ENCODE measurements at places on chromosomes 5 and 9.

DNA sequence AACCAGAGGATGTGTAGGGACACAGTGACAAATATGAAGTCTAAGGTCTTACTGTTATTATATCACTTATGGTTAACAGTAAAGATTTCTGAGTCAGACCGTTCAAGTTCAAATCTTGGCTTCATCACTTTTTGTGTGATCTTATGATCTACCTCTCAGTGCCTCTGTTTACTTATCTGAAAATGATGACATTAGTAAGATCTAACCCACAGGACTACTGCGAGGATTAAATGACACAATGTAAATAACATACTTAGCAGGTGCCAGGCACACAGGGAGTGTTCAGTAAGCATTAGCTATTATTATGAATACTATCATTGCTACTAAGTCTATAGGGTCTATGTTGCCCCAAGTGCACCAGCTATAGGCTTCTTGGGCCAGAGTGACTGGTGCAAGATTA lies 2.0 kb downstream of the IRF1 start:
- DNase-seq, result no peak

DNA sequence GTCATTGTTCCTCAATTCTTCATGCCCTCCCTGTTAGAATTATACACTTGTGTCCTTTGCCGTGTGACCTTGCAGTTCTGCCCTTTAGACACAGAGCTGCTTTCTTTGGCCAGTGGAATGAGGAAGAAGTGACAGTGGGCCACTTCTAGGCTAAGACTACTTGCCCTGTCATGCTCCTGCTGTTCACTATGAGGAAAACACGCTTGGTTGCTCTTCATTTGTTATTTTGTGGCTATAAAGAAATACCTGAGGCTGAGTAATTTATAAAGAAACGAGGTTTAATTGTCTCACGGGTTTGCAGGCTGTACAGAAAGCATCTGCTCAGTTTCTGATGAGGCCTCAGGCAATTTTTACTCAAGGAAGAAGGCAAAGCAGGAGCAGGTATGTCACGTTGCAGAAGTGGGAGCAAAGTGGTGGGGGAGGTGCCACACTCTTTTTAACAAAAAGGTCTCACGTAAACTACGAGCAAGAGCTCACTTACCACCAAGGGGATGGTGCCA lies 279.1 kb upstream of the DMAC1 start:
- no peak for DNase-seq

DNA sequence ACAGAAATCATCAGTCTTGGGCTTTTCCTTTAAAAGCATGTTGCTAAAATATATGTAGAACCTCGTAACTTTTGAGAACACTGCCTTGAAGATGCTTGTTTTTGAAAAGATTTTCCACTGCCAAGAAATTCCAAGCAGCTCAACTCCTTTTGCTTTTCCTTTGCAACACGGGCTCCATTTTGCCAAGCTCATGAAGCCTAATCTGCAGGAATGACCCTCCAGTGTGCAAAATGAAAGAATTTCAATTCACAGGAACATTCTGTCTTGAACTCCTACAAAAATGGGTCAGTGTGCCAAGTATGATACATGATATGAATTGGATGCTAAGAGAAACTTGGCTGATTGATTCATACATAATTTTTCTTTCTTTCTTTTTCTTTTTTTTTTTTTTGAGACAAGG lies 35.4 kb upstream of the ERCC6L2 start:
- DNase-seq, result no peak

DNA sequence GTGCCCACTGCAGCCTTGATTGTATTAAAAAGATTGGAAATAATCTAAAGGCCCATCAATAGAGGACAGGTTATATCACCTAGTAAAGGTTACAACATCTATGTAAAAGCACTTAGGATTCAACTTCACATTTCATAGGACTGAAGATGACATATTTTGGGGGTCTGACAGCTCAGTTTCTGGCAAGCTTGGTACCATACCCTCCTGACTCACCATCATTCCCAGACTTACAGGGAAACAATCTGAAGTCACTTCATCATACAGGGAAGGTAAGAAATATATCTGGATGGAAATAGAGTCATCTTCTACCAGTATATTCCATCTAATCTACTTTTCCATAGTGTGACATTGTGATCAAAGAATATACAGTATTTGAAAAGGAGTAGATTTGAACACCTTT lies 28.8 kb upstream of the DAB2 start:
- no peak for DNase-seq

GRCh38 chr9:76630916-76631315 lies 133.3 kb upstream of the PCA3 start:
- DNase-seq, result no peak

DNA sequence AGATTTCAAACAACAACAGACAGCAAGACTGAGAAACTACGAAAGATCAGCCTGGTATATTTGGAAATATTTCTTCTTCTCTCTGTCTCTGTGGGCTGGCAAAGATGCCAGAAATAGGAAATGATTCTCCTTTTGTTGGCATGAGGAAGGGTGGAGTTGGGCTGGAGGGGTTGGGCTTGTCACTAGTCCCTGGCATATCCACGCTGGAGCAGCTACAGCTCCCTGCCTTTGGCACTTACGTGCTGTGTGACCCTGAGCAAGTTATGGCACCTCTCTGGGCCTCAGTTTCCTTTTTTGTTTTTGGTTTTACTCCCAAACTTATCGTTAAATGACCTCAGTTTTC lies 354 bp upstream of the KCNMB1 start:
- no peak for DNase-seq
